ENCODE measurements at places on chromosomes 6 and 20.
A peak's percentile ranks its signal among the peaks of the same experiment; 100 is the strongest.

GRCh38 chr20:59806578-59806975, 126.9 kb downstream of the SYCP2 start:
- DNase-seq, result no peak

DNA sequence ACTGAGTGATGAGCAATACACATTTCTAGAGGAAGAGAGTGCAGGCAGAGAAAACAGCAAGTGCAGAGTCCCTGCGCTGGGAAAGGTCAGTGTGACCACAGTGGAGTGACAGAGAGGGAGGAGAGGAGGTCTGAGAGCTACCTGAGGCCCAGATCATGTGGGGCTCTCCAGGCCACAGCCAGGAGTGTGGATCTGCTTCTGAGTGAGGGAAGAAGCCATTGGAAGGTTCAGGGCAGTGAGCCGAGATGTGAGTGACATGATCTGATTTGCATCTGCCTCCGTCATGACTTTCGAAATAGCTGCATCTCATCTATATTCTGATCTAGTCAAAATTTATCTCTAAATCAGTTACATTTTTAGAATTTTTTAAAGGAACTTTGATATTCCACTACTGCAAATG, 367.1 kb downstream of the PREX1 start:
- DNase-seq, result no peak

DNA sequence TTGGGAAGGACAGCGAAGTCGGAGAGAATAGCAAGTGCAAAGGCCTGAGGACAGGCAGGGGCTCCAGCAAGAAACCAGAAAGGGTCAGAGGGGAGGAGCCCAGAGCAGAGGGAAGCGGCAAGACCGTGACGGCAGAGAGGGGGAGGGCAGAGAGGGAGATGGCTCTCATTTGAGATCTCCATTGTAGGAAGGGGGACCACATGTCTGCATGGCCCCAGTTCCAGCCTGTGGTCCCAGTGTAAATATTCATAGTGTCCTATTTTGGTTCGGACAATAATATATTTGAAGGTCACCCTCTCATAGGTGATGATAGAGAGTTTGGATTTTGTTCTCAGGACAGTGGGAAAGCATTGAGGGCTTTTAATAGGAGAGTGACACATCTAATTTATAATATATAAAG, 231.1 kb upstream of the RNF24 start:
- DNase-seq, result no peak

DNA sequence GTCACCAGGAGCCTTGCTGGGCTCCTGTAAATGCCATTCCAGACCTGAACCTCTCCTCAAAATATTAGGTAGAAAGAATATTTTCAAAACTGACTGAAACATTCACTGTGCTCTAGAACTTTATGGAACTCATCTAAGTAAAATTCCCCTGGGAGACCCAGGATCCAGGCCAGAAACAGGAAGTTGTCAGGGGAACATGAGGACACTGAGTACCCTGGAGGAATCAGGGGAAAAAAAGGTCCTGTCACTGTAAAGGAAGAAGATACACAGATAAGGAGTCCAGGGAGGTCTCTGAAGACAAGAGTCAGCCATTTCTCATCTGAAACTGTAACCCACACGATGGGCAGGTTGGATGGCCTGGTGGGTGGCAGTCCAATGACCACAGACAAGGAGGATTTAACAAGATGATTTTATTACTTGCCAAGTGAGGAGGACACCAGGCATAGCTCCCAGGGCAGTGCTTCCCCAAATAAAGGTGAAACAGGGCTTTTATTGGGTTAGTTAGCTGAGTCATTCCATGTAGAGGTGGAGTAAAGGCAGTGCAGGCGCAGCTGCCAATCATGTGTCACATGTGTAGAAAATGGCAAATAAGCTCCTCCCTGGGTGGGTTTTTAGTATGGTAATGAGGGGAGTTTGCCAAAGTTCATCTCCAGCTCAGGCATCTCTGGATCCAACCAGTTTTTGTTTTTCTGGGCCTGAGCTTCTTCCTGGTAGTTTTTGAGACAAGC, 138.5 kb downstream of the RCAN2 start:
- DNase-seq, result no peak

DNA sequence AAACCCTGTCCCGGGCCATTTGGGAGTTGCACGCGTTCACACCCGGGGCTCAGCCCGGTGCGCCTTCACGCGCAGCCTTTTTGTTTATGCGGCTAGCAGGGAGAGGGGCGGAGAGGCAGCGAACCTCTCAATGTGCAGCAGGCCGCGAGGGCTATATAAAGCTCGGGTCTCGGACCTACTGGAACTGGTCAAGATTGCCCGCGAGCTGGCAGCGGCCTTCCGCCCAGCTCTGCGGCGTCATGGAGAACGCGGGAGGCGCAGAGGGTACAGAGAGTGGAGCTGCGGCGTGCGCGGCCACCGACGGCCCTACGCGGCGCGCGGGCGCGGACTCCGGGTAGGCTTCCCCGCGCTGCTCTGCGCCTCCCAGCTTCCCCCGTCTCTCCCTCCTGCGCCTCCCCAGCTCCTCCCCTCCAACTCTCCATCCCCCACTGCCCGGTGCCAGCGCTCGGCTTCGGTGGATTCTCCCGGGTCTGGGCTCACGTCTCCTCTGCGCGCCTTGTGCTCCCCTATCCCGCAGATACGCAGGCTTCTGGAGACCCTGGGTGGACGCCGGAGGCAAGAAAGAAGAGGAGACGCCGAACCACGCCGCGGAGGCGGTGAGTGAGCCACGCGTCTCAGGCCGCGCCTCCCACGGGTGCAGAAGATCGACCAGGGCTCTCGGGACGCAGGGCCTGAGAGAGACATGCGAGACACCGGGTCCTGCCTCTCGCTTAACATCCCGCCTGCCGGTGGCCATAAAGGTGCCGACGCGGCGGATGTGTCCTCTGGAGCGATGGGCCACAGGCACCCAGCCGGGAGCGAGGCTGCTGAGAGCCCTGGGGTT, at the start of gene RIPPLY2:
RIPPLY2 (plus strand) TSS at position 183 of the 823 bp plus-strand sequence; CDS start at position 240, 57 bp downstream.
- DNase-seq, result peak; percentile 84

GRCh38 chr6:12624142-12624837, 92.3 kb upstream of the PHACTR1 start:
- no peak for DNase-seq

DNA sequence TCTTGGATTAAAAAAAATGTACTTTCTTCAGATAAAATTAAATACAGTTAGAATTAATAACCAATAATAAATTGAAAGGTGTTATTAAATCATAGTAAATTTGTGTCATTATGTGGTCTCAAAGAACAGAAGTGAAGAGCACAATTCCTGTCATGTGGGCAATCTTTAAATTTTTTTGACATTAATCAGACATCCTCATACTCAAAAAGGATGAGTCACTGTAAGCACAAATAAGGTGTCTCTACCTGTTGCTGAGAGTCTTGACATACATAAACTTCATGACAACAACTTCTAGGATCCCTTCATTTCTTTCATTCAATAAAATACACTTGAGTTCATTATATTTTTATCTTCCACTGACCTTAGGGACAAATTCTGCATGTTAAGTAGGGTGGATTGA, 76.1 kb downstream of the SLC22A3 start:
- DNase-seq, result no peak

DNA sequence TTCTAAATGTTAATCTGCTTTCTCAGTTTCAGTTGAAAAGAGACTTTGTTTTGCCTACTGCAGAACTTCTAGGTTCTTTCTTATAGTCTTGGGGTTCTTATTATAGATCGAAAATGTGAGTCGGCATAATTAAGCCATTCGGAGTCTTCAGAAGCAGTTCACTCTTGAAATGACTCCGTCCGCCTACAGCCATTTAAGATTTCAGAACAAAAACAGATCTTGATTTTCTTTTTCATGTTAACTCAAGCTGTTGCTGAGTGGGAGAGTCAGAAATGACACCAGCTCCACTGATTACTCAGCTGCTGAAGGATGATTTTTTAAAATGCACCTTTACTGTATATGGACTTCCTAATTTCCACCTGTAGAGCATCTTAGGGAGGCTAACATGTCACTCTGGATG, 15.9 kb downstream of the PRDM1 start:
- no peak for DNase-seq

DNA sequence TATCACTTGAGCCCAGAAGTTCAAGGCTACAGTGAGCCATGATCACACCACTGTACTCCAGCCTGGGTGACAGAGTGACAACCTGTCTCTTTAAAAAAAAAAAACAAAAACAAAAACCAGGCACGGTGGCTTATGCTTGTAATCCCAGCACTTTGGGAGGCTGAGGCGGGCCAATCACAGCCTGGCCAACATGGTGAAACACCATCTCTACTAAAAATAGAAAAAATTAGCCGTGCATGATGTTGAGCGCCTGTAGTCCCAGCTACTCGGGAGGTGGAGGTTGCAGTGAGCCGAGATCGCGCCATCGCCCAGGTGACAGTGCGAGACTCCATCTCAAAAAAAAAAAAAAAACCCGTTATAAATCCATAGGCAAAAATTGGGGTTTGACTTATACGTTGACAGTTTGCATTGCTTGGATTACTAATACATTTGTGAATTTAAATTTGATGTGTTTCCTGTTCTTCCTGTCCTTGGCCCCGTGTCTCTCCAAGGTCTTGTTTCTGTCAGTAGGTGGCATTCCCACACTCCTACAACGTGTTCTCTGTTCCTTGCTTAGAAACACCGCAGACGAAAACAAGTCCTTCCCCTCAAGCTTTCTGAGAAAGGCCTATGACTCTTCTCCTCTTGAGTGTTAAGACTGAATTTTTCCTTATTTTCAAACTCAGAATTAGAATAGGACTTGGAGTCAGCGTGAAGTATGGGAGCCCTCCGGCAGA, 147.0 kb downstream of the DTNBP1 start:
- no peak for DNase-seq

DNA sequence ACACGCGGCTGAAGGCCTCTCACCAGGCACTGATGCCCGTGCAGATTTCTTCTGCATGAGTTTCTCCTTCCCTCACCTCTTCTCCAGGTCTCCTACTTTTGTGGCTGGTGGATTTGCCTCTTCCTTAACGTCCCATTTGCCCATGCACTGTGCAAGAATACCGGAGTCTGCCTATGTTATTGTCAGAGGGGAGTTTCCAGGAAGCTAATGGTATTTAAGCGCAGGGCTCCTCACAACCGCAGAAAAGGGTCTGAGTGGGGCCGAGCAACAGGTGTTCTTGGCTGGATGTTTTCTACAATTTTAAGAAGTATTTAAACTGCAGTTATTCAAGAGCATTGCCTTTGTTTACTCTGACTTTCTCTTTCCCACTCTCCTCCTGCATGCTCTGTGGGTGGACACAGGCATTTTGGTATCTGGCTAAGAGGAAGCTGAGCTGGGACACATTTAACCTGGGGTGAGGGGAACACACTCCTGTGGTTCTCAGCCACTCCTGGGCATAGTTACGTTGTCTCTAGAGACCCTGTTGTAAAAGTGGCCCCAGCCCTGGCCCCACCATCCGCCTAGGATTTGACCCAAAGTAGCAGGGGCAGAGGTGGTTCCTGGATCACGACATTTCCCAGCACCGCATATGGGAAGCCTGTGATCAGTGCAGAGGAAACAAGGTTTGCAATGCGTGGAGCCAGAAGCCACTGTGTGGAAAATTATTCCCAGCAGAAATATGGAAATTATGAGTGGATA, 34.4 kb downstream of the GGTLC1 start:
- DNase-seq, result no peak

DNA sequence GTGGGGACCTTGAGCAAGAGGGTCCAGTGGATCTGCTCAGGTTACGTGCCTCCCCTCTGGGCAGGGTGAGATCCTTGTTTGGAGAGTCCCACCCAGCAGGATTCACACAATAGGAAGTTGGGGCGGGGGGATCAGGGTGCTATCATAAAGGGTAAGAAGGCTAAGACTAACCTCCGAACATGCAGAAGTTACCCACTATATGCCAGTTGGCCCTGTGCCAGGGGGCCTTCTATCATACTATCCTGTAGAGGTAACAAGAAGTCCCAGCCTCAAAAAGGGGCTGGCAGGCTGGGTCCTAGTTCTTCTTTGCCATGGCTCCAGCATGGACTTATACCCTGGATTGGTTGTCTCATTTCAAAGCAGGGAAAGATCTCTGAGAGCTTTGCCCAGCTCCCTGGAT, 94.1 kb downstream of the CDH26 start:
- DNase-seq, result no peak

- DNase-seq, result no peak
Observed at GRCh38 chr20:42610070-42610469, 579.6 kb downstream of the PTPRT start.

- no peak for DNase-seq
Observed at GRCh38 chr20:44523746-44524145, 1.9 kb upstream of the SERINC3 start.

GRCh38 chr6:46565531-46565930, 74.3 kb upstream of the RCAN2 start:
- no peak for DNase-seq

- DNase-seq, result no peak
Observed at GRCh38 chr20:18995455-18995854, 181.9 kb downstream of the SCP2D1 start.

- no peak for DNase-seq
Observed at GRCh38 chr20:51759769-51760510, 8.2 kb downstream of the ATP9A start.

DNA sequence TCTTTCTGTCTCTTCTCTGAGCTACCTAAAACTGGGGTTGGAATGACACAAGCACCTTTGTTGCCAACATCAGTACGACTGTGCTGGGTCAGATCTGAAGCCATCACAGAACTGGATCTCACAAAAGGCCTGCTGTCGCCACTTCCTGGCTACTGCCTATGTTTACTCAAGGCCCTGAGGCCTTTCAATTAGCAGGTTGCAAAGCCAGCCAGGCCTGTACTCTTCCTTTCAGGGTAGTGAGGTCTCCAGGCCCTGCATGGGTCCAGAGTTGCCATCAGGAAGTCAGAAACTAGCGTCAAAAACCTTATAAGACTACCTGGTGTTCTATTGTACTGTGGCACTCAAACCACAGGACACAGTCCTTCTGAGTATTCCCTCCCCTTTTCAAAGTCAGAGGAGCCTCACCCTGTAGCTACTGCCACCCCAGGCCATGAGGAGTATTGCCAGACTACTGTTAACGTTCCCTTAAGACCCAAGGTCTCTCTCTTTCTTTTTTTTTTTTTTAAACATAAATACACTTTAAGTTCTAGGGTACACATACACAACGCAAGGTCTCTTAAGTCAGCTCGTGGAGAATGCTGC, 937.4 kb upstream of the GJE1 start:
- no peak for DNase-seq

GRCh38 chr6:14770572-14770971, 475.3 kb upstream of the JARID2 start:
- no peak for DNase-seq

DNA sequence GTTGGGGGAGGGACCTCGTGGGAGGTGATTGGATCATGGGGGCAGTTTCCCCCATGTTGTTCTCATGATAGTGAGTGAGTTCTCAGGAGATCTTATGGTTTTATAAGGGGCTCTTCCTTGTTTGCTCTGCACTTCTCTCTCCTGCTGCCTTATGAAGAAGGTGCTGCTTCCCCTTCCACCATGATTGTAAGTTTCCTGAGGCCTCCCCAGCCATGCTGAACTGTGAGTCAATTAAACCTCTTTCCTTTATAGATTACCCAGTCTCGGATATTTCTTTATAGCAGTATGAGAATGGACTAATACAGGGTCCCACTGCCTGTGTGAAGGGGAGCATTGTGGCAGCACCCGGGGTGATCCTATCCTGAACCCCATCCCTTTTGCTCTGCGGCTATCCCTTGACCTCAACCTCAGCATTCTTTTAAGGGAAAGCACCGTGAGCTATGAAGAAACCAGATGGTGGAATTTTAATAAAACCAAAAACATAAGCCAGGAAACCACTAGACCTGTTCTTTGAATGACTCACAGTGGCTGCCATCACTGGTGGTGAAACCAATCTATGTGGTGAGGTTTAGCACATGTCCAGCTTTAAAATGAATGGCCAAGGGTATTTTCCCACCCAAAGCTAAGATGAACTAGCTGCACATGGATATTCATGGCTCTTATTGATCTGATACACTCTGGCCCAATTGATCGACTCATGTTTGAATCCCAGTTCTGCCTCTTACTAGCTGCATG, 62.2 kb downstream of the ZDHHC14 start:
- no peak for DNase-seq

- no peak for DNase-seq
Observed at GRCh38 chr6:36824253-36824652, 15.0 kb downstream of the CPNE5 start.
